Stimulated activated CD4-positive, alpha-beta T cell treated with anti-CD3 and anti-CD28 coated beads, Interleukin-2, amount 100 ng/mL, for 24 hours (primary cell): ENCODE measurements at places on chromosomes 13 and 19.
A peak's percentile ranks its signal among the peaks of the same experiment; 100 is the strongest.

- no peak for DNase-seq
Observed at GRCh38 chr19:17806945-17807344, 12.0 kb downstream of the B3GNT3 start.

DNA sequence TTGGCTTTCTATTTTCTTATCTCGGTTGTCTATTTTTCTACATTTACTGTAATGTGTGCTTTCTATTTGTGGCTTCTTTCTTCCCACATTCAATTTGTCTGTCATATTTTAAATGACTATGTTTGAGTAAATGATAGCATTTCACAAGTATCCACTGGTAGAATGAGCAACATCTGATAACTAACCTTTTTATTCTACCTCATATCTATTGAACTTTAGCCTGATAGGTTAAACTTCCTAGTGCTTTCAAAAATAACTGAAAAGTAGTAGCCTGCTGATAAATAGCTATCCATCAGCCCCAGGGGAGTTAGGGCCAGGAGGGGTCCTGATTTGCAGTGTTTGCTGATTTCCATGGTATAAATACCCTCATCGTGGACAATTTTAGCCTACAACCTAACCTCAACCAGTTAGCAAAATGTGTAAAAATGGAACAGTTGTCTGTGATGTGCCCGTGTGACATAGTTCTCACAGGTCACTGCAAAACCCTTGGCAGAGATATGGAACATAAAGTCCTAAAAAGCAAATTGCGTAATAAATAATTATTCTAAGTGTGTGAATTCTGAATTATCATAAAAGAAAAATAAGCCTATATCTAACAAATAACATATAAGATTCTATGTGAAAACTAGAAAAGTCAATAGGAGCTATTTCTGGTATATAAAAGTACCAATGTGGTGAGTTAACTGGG, 32.1 kb downstream of the KCTD12 start:
- no peak for DNase-seq

GRCh38 chr13:49997955-49998354, 1.1 kb downstream of the TRIM13 start:
- no peak for DNase-seq

DNA sequence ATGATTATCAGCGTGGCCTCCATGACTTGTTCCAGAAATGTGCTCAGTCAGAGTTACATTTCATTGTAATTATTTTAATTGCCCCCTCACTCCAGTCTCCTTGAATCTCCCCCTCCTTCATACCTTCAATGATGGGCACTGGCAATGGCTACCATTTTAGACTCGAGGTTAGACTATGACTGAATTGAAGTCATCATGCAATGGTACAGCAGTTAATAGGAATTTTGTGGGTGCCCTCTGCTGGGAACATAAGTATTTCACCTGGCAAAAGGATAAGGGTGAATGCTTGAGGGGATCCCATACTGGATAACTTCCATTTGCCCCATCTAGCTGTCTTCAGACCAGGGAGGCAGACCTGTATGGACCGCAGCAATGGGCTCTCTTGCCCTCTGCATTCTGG, 32.2 kb upstream of the USP12 start:
- no peak for DNase-seq

DNA sequence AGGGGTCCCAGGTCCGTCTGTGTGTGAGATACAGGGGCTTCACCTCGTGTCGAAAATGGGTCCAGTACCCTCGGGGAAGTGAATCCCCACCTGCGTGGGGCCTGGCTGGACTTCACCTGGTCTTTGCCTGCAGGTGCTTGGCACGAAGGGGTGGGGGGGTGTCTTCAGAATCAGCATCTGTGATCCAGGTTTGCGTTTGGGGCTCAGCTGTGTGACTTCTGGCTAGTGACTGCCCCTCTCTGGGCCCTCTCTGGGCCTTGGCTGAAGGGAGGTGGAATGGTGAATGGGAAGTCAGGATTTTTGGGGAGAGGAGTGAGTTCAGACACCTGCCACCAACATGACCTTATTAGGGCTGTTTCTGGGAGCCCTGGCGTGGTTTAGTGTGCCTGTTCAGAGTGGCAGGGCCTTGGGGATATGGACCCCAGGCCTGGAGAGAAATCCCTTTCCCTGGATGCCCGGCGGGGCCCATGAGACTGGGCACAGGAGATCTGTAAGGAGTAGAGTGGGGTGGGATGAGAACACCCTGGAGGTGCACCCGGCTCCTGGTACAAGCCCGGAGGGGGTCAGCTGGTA, 2.7 kb downstream of the CELF5 start:
- DNase-seq = no peak

- DNase-seq = no peak
Observed at GRCh38 chr19:14030997-14031718, 404 bp upstream of the IL27RA start.

- no peak for DNase-seq
Observed at GRCh38 chr13:30616927-30617314, 799 bp upstream of the USPL1 start.

DNA sequence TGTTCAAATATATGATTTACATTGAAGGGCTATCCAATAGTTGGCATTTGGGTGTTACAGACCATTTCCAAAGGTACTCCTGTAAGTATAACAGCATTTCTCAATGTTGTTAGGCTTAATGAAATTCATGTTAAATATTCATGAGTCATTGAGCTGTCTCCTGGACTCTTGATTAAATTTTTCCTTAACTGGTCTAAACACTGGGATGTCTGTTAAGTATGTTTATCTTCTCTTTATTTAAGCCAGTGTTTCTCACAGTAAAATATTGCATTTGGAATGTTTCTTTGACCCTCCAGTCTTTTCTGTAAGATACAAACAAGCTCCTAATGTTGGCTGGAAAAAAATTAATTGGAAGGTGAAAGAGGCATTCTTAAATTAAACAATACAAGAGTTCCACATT, 402.5 kb upstream of the HTR2A start:
- DNase-seq = no peak

DNA sequence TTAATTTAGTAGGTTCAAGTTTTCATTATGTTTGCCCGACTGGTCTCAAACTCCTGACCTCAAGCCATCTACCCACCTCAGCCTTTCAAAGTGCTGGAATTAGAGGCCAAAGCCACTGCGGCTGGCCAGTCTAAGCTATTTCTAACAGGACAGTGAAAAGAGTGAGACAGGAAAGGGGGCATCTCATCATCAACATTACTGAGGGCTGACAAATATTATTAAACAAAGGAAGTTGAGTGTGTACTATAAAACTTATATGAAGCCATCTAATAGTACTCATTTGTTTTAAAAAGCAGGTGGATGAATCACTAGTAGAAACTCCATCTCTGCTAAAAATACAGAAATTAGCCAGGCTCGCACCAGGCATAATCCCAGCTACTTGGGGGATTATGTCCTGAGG, 24.3 kb downstream of the ZNF611 start:
- no peak for DNase-seq

DNA sequence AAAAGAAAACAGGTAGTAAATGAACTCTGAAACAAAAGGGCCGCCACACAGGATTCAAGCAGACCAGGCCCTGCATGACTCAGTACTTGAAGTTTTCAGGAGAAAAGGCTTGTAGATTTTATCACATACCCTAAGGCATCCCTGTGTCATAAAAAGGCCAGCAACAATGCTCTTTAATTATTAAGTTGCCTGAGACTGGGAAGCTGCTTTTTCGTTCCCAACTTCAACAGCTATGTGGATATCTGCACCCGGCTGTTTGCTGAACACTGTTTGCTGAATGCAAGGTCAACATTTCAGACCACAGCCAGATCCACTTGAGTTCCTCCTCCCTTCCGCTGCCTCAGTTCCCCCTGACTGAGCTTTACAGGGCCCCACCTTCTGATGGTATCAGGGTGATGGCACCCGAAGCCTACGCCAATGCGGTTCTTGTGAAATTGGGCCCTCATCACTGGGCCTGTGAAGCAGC, 6.1 kb upstream of the ECH1 start:
- DNase-seq = no peak

DNA sequence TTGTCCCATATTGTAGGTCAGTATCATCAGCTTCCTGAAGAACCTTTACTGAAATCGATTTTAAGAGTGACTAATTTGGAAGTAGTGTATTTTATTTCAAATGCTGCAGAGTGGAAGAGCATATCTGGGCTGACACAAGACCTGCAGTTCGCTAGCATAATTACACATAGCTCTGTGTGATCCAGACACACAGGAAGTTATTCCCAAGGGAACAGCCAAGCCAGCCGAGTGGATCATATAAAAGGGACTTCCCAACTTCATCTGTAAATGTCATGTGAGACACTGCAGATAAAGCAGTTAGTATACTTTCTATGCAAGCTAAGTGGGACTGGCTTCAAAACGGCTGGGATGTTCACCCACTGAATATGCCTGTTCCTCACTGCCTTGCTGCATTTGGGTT, 760.4 kb downstream of the SLITRK1 start:
- no peak for DNase-seq

DNA sequence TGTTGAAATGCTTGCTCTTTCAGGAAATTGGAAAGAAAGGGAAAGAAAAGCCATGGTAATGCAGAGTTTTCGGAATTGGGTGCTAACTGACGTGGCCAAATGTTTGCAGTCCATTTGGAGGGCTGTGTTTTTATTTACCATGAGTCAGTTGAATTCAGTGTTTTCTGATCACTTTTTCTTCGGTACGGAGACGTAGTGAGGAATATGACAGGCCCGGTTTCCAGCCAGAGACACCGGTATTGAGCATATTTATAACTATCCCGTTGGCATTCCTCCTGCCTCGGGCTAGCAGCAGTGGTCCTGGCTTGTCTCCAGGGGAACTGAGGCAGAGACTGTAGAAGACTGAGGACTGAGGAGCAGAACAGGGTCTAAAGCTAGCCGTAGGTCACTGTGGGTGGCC, 1.0 kb downstream of the CDC16 start:
- no peak for DNase-seq

GRCh38 chr13:26325876-26326275, 71.9 kb downstream of the CDK8 start:
- DNase-seq = no peak

- no peak for DNase-seq
Observed at GRCh38 chr13:109734002-109734785, 52.2 kb downstream of the IRS2 start.

DNA sequence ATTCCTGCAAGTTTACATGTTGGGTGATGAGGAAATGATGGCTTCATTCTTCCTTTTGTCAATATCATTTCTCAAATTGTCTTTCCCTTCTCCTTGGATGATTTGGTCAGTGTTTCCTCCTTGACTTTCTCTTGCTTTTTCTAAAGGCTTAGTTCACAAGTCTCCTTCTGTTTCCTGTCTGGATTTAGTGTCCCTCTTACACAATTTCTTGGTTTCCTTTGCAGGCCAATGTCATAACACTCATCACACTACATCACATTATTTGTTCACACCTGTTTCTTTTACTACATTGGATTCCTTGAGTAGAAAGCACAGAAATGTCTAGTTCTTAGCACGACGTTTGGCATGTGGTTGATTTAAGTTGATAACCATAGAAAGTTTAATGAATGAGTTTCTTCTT, 490.7 kb downstream of the TDRD3 start:
- no peak for DNase-seq

DNA sequence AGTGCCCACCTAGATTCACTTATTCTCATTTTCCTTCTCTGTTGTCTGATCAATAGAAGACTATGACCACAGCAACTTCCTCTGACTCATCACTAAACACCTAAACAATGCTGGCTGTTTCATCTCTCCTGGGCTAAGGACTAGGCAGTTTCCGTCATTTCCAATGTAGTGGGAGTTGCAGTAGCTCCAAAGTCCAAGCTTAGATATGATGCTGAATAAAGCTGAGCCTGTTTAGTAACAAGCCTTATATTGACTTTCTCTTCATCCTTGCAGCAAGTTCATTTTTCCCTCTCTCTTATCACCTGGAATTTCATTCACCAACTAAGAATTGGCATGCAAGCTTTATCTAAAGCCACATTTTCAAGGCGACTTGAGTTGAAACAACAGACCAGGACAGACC, 53.5 kb upstream of the PCDH9 start:
- no peak for DNase-seq

DNA sequence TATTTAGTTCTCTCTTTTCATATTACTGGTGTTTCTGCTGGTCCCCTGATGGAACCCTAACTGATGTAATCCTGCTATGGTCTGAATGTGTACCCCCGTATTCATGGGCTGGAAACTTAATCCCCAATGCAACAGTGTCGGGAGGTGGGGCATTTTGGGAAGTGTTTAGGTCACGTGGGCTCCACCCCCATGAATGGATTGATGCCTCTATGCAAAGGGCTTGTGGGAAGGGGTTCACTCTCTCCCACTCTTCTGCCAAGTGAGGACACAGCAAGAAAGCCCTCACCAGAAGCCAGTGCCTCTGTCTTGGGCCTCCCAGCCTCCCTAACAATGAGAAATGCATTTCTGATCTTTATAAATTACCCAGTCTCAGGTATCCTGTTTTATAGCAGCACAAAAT, 21.2 kb upstream of the UBAC2 start:
- no peak for DNase-seq

DNA sequence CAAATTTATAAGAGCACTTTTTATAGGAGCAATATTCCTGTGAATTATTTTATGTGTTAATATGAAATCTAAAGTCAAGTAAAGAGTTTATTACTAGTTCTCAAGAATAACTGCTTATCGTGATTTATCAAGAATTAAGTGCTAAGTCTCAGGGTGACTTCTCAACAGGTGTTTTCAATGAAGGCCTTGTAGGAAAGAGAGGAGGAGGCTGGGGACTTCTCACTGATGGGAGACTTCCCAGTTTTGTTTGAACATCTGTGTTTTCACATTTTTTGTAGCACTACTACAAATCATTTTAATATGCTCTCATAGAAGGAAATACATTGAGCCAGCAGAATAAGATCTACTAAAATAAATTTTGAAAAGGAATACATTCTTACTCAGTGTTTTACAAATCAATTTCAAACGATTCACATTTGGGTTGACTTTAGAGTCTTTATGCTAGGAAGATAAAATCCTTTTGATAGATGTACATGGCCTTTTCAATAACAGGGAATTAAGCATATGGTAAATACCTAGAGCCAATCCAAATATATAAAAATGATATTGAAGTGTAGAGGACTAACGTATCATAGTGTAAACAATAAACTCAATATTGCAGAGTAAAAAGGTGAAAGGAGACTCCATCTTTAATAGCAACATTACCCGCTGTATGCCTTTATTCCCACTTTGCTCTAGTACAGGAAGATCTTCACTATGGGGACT, 6.8 kb downstream of the PCDH17 start:
- no peak for DNase-seq

DNA sequence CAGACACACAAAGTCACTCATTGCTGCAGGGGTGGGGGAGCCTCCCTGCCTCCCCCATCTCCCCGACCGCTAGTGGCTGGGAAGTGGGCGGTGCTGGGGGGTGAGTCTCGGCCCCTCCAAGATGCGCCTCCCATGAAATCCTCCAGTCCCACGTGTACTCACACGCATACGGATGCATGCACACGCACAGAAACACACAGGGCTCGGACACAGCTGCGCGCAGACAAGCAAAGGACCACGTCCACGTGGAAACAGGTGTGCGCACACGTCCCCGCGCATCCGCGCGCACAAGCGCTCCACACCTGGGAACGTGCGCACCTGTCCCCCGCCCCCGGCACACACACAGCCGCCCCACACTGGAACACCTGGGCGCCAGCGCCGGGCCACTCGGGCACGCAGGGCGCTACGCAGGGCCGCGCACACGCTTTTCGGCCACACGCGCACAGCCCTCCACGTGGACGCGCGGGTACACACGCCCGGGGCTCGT, 687 bp downstream of the MATK start:
- peak; percentile 54 for DNase-seq

GRCh38 chr13:23506807-23507291, 63.4 kb upstream of the TNFRSF19 start:
- DNase-seq = no peak

GRCh38 chr13:41054212-41054877, 7.0 kb upstream of the WBP4 start:
- peak; percentile 11 for DNase-seq
